Sigmoid colon (tissue), 7 donors: ENCODE measurements at places on chromosomes 3 and 15.

- H3K4me3 ChIP-seq = no peak overlapping the region
- no peak overlapping the region for H3K27ac ChIP-seq
- no peaks in the 10 kb centered on the region for H3K4me1 ChIP-seq
Observed at GRCh38 chr3:143201045-143201444, 81.5 kb downstream of the CHST2 start.

GRCh38 chr3:15781131-15781530 is 16.6 kb downstream of the ANKRD28 start:
- DNase-seq = no peak
- H3K36me3 ChIP-seq = no peaks in the 10 kb centered on the region
- H3K4me3 ChIP-seq = no peak overlapping the region
- peak overlapping the region; percentile 45 for H3K27ac ChIP-seq
- peaks cover 55% of the 10 kb centered on the region for H3K4me1 ChIP-seq
- no peaks in the 10 kb centered on the region for H3K27me3 ChIP-seq

DNA sequence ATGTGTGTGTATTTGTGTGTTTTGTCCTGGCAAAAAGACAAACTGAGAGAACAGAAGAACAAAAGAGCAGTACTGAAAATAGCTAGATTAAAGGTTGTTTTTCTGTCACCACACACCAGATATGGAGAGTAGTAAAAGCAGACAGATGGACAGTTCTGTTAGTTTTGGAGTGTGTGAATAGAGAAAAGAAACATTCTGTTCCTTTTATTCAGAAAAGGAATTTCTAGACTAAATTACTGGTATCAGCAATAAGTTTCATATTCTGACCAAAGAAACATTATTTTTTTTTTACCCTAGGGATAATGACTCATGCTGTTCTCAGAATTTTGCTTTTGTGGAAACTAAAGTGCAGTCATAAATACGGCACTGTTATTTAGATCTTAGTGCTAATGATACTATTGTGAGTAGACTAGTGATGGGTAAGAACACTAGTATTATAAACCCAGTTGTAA is 32.9 kb downstream of the PIK3CA start:
- no peak for DNase-seq
- no peak overlapping the region for H3K4me3 ChIP-seq
- H3K27me3 ChIP-seq = no peaks in the 10 kb centered on the region
- H3K36me3 ChIP-seq = no peaks in the 10 kb centered on the region
- H3K27ac ChIP-seq = peak overlapping the region; percentile 52

- no peak overlapping the region for H3K4me3 ChIP-seq
- no peaks in the 10 kb centered on the region for H3K27me3 ChIP-seq
- no peaks in the 10 kb centered on the region for H3K36me3 ChIP-seq
- H3K4me1 ChIP-seq = no peaks in the 10 kb centered on the region
Observed at GRCh38 chr3:16599694-16600093, 5.5 kb downstream of the DAZL start.

- H3K4me1 ChIP-seq = no peaks in the 10 kb centered on the region
- no peaks in the 10 kb centered on the region for H3K27me3 ChIP-seq
- DNase-seq = no peak
- no peaks in the 10 kb centered on the region for H3K36me3 ChIP-seq
Observed at GRCh38 chr15:79168922-79169456, 78.4 kb upstream of the RASGRF1 start.

DNA sequence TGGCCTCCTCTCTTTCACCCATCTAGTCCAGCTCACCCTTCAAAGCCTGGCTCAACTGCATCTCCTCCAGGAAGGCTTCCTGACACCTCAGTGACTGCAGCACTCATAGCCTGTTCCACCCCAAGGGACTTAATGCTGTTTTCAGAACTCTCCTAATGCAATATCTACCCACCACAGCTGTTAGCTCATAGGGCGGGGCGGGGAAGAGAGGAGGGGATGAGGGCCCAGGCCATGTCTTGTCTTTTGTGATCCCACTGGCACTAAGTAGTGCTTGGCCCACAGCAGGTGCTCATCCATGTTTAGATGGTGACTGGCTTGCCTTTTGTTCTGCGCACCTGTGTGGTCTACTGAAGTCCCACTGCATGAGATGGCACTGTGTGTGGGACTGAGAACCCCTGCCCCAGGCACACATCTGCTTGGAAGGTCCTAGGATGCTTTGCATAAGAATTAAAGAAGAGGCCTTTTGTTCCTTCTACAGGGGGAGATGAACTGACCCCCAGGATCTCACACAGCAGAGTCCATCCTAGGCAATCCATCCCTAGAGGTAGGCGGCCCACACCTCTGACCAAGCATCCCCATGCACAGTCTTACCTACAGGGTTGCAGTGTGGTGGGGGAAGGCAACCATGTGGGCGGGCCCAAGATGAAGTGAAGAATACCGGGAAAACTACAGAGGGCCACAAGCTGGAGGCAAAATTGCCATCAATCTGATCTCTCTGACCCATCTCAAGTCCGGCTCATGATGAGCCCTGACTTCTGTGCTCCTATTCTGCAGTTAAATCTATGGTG is 23.0 kb downstream of the SLC12A8 start:
- DNase-seq = no peak
- H3K27me3 ChIP-seq = no peaks in the 10 kb centered on the region
- no peak overlapping the region for H3K4me3 ChIP-seq
- no peak overlapping the region for H3K27ac ChIP-seq

- H3K36me3 ChIP-seq = no peaks in the 10 kb centered on the region
- H3K4me1 ChIP-seq = no peaks in the 10 kb centered on the region
- no peaks in the 10 kb centered on the region for H3K27me3 ChIP-seq
- no peak for DNase-seq
- H3K4me3 ChIP-seq = no peak overlapping the region
- no peak overlapping the region for H3K27ac ChIP-seq
Observed at GRCh38 chr15:39376371-39376909, 204.4 kb upstream of the THBS1 start.

GRCh38 chr15:27725731-27726130 is 373.4 kb downstream of the OCA2 start:
- no peaks in the 10 kb centered on the region for H3K4me1 ChIP-seq
- no peak overlapping the region for H3K27ac ChIP-seq
- no peaks in the 10 kb centered on the region for H3K36me3 ChIP-seq
- DNase-seq = no peak

- H3K4me1 ChIP-seq = peaks cover 12% of the 10 kb centered on the region
- DNase-seq = no peak
- H3K27me3 ChIP-seq = no peaks in the 10 kb centered on the region
- H3K27ac ChIP-seq = peak overlapping the region; percentile 98
Observed at GRCh38 chr3:86984271-86984670, 6.7 kb downstream of the VGLL3 start.

GRCh38 chr3:116045314-116045713 is 400.0 kb downstream of the LSAMP start:
- no peak for DNase-seq
- H3K4me3 ChIP-seq = no peak overlapping the region
- no peaks in the 10 kb centered on the region for H3K27me3 ChIP-seq
- H3K27ac ChIP-seq = no peak overlapping the region

- H3K4me1 ChIP-seq = peaks cover 40% of the 10 kb centered on the region
- peak overlapping the region; percentile 64 for H3K27ac ChIP-seq
- no peak overlapping the region for H3K4me3 ChIP-seq
- H3K27me3 ChIP-seq = no peaks in the 10 kb centered on the region
Observed at GRCh38 chr3:71010726-71011455, 572.6 kb downstream of the FOXP1 start.

DNA sequence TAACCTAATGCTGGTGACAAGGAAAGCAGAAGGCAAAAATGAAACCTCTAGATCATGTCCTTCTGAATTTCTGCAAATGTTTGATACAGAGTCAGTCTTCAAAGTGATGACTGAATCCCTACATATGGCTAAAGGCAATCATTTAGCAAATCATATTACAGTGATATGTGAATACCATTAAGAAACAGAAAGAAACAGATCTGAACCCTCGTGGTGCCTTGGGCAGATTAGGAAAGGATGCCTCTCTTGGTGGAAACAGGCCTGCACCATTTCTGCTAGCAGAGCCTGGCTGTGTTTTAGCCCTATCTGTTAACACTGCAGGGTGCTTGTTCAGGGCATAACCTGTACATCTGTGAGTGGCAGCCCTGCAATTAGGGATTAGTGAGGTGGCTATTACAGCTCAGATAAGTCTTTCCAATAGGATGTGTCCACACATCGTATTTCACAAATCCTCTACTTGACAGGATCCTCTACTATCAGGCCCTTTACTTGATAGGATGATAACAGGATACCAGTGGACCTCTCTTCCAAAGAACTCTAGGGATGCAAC is 12.1 kb downstream of the SEC22C start:
- no peak overlapping the region for H3K4me3 ChIP-seq
- DNase-seq = no peak
- no peaks in the 10 kb centered on the region for H3K27me3 ChIP-seq
- H3K27ac ChIP-seq = no peak overlapping the region

DNA sequence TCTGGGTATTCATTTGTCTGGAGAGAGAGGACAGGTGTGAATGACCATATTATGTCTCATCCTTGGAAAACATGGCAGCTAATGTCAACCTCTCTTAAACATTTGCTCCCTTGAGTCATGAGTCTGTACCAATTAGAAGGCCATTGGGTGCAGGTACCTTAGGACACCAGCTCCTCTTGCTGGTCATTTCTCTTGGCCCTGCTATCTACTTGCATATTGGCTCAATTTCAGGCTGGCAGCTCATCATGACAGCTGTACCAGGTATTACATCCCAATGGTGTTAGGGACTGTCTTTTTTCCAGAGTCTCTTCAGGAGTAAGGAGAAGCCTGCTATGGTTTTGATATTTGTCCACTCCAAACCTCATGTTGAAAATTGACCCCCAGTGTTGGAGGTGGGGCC is 92.2 kb upstream of the ANKRD28 start:
- no peak overlapping the region for H3K4me3 ChIP-seq
- H3K36me3 ChIP-seq = no peaks in the 10 kb centered on the region
- no peaks in the 10 kb centered on the region for H3K4me1 ChIP-seq
- no peaks in the 10 kb centered on the region for H3K27me3 ChIP-seq

- no peaks in the 10 kb centered on the region for H3K27me3 ChIP-seq
- H3K36me3 ChIP-seq = no peaks in the 10 kb centered on the region
- peaks cover 5% of the 10 kb centered on the region for H3K4me1 ChIP-seq
Observed at GRCh38 chr3:42721690-42722089, 19.1 kb upstream of the HHATL start.

DNA sequence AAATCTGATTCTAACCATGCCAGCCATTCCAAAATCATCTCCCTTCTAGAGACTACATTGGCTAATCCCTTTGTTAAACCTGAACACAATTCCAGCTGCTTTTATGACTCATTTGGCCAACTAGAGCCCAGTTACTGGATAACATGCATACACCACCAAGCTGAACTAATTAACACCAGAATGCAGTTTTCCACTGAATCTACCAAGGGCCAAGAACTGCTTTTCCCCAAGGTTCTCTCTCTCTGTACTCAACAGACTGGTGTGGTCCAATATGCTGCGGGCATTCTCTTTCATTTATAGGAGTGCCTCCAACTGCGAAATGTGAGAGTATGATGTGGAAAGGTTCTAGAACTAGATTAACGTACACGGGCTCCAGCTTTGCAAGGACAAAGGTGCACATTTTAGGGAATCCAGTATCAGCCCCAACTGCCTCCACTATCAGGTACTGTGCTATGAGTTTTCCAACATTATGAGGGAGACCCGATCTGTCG is 1.5 kb downstream of the CHSY1 start:
- H3K4me1 ChIP-seq = no peaks in the 10 kb centered on the region
- H3K36me3 ChIP-seq = no peaks in the 10 kb centered on the region
- no peak for DNase-seq
- H3K27me3 ChIP-seq = no peaks in the 10 kb centered on the region

DNA sequence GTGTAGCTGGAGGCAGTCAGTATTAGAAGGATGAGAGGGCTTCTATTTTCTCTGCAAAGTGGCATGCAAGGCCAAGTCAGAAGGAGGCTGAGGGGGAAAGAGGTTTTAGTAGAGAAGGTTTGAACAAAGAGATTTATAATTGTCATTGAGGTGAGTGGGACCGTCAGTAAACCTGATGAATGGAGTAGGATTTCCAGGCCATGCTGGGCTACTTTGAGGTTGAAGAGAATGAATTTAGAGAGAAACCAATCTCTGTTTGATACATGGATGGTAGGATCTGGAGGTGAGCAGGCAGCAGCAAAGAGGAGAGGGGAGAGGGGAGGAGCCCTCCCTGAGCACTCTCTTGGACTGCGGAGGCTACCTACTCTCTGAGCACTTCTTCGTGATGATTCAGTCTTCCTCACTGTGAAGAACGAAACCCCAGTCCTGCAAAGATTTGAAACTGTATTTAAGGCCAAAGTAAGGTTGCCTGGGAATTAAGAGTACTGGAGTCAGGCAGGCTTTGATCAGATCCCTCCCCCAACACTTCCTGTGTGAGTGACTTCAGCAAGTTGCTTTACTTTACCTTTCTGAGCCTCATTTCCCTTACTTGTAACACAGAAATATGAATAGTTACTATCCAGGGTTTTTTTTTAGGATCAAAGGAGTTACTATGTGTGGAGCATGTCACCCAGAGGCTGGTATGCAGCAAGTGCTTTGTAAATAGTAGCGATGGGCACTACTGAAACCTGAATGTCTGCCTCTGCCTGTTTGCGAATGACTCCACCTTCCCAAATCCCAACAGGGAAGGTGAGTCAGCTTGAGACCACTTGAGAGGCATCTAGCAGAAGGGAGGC is 75.8 kb downstream of the RPL39L start:
- H3K27me3 ChIP-seq = no peaks in the 10 kb centered on the region
- H3K4me1 ChIP-seq = no peaks in the 10 kb centered on the region
- DNase-seq = no peak

- H3K4me1 ChIP-seq = no peaks in the 10 kb centered on the region
- H3K4me3 ChIP-seq = no peak within 1 kb of the TSS
- no peaks in the 10 kb centered on the region for H3K27me3 ChIP-seq
- H3K36me3 ChIP-seq = no peaks in the 10 kb centered on the region
Observed at GRCh38 chr3:160676547-160677303, at the start of gene ARL14. Gene ARL14 (plus strand): TSS chr3:160677160. CDS start chr3:160677347, 187 bp downstream.

- H3K36me3 ChIP-seq = no peaks in the 10 kb centered on the region
- H3K4me3 ChIP-seq = no peak overlapping the region
- H3K4me1 ChIP-seq = peaks cover 26% of the 10 kb centered on the region
- DNase-seq = no peak
Observed at GRCh38 chr3:162213956-162214355, 717.3 kb downstream of the OTOL1 start.

DNA sequence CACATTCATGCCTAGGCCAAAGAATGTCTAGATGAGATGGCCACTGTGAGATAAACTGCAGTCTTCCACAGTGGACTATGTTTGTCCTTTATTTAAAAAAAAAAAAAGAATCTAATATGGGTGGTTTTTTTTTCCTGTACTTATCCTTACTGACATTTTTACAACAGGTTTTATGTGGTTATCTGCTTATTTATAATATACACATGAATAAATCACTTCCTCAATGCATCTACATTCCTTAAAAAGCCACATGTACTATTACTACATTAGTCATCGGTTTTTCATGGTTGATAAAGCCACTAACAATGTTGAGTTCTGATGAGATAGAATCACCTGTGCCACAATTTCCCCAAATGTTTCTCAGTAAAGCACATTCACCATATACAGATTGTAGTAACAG is 341.3 kb upstream of the THBS1 start:
- H3K36me3 ChIP-seq = no peaks in the 10 kb centered on the region
- H3K27me3 ChIP-seq = no peaks in the 10 kb centered on the region
- H3K4me3 ChIP-seq = no peak overlapping the region
- no peak for DNase-seq

DNA sequence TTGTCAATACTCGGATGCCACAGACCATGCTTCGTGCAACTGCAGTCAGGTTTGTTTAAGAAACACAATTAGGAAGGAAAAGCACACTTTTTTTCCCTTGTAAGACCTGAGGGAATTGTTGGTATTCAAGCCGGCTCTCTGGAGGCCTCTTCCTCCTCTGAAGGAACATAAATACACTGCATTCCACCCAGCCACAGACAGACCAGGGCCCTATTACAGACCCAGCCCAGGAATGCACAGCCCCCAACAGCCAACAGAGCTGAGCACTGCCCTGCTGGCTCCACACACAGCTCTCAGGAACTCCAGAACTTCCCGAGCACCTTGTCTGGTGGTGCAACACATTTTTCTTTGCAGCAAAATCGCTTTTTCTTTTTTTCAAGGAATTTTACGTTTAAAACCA is 488.7 kb upstream of the PROK2 start:
- H3K27ac ChIP-seq = no peak overlapping the region
- peaks cover 50% of the 10 kb centered on the region for H3K4me1 ChIP-seq
- no peak overlapping the region for H3K4me3 ChIP-seq
- H3K27me3 ChIP-seq = no peaks in the 10 kb centered on the region
